Fibroblast of skin of right biceps (primary cell): ENCODE measurements at places on chromosomes 3 and 15.
A peak's percentile ranks its signal among the peaks of the same experiment; 100 is the strongest.

- peak; percentile 43 for DNase-seq
Measured at GRCh38 chr15:65248511-65249255, 37.4 kb upstream of the CILP start.

DNA sequence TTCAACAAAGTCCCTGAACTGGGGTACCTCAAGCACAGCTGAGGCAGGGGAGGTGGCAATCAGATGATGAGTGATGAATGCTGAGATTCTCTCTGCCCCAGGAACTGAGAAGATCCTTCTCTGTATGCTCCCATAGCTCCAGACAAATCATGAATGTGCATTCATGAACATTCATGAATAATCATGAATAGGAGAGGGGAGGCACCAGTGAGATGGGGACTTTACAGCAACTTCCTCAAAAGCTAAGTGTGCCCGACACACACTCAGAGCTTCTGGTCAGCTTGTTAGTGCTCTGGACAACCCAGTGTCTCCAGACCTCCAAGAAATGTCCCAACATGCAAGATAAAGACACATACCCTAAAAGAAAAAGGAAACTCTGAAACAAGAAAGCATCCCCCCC lies 24.3 kb downstream of the LRRC2 start:
- DNase-seq, result no peak

GRCh38 chr15:52199271-52199670 lies 8.1 kb upstream of the GNB5 start:
- DNase-seq, result no peak

GRCh38 chr3:124428372-124429128 lies 301.7 kb upstream of the UMPS start:
- no peak for DNase-seq

GRCh38 chr15:58736018-58736643 lies 13.4 kb downstream of the ADAM10 start:
- no peak for DNase-seq

GRCh38 chr3:47678446-47679338 lies 100.0 kb upstream of the CSPG5 start:
- no peak for DNase-seq
